MG63 (cell line): ENCODE measurements at places on chromosomes 2 and 18. TPM values are rescaled to one million over a fixed set of nuclear protein-coding genes. Genes with fewer than 3 reads are reported as not detected.

The ADAM23 gene
- 1.1 and 1.2 TPM in 2 replicates for total RNA-seq

The POTEC gene
- not detected in 2 replicates for total RNA-seq

The TBR1 gene
- not detected in 2 replicates for total RNA-seq

The MAP2 gene
- total RNA-seq, result 0.43 TPM in 1 of 2 replicates, not detected in the other

The ZNF142 gene
- total RNA-seq, result 2.1 and 2.6 TPM in 2 replicates

The SEC11C gene
- 48.1 and 57.1 TPM in 2 replicates for total RNA-seq

The NDUFV2 gene
- total RNA-seq, result 265 and 311 TPM in 2 replicates

The GREB1 gene
- total RNA-seq, result 2.7 and 3.1 TPM in 2 replicates

GRCh38 chr2:58651930-58652329 is 410.8 kb upstream of the FANCL start:
- no peak for DNase-seq

- DNase-seq, result no peak
Measured at GRCh38 chr18:35368595-35368994, 8.5 kb downstream of the ZNF396 start.

DNA sequence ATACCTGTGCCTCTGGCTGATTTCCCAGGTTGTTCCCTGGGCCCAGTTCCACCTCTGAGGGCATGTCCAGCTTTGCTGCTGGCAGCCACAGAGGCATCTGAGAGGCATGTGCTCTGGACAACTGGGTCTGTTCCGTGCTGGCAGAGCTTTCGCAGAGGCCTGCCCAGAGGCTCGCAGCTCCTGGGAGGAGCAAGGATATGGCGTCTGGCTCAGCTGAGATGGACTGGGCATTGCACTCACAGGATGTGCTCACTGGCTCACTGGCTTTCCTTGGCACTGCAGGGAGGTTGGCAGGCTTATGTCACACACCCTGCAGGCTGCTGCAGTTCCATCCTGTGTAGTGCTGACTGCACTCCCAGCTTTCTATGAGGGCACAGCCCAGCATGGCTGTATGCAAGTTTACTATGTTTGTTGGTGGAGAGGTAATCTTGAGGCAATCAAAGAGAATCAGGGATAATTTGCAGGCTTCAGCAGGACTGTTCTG is 172.3 kb downstream of the PRKCE start:
- DNase-seq, result peak; percentile 99

- no peak for DNase-seq
Measured at GRCh38 chr2:106020032-106020431, 174.1 kb downstream of the UXS1 start.

GRCh38 chr2:145159676-145160075 is 639.8 kb upstream of the ZEB2 start:
- no peak for DNase-seq

DNA sequence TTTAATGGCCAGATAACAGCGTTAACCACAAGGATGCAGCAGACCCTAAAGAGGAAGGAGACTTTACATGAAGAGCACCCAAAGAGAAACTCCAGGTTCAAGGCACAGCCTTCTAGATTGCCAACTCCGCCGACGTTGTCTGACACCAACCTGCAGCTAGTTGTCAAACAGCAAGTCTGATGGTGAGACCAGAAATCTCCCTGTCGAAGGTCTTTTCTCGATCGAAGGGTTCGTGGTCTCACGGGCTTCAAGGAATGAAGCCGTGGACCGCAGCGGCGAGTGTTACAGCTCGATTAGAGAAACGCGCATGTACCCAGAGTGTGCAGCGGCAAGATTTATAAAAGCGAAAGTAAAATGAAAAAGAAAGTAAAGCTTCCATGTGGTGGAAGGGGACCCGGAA is 656.3 kb downstream of the XIRP2 start:
- no peak for DNase-seq

GRCh38 chr18:9614401-9615279 is at the start of gene PPP4R1:
TSS of gene PPP4R1 (minus strand) at chr18:9614559. CDS start at chr18:9614484, 75 bp downstream.
- peak; percentile 88 for DNase-seq

GRCh38 chr2:2269989-2270562 is 61.0 kb downstream of the MYT1L start:
- DNase-seq, result no peak

- DNase-seq, result no peak
Measured at GRCh38 chr18:45295388-45295787, 319.9 kb upstream of the SLC14A2 start.

DNA sequence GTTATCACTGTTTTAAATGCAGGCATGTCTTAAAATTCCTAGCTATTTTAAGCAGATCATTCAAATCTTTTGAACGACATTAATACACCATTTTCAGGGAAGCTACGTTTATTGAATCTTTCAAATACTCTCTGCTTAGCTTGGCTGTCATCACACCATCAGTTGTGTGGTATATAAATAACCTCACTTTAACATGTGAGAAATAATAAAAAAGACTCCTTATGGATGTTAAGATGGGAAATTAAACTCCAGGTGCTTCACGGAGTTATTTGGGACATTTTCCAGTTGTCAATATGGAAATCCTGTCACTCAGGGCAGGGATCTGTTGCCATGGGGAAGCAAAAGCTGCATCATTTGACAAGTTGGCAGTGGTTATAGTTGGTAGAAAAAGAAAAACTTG is 649.2 kb upstream of the CDH2 start:
- no peak for DNase-seq

DNA sequence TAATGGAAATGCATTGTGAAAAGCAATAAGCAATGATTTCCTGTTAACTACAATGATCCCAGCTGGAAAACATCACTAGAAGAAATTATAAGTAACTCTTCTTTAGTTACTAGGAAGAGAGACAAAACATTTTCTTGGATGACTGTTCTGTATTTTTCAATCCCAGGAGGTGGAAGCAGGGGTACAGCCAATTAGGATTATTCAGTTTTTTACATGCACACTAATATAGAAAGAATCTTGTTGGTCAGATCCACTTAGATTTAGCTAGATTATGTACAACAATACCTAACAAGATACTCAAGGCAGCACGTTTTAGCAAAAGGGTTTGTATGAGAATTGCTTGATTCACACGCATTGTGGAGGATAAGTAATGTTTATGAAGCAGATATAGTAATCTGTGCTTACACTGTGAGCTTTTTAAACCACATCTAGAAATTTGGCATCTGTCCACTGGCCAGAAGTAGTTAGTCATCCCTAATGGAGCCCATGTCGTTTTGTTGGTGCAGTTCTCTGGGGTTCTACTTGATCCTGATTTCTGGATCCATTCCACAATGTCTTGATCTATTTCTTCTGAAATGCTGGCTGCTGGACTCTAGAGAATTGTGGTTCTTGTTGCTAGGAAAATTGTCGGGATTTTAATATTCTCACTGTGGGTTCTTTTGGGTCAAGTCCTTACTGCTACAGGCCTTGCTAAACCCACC is 199.7 kb downstream of the ADCYAP1 start:
- peak; percentile 41 for DNase-seq

DNA sequence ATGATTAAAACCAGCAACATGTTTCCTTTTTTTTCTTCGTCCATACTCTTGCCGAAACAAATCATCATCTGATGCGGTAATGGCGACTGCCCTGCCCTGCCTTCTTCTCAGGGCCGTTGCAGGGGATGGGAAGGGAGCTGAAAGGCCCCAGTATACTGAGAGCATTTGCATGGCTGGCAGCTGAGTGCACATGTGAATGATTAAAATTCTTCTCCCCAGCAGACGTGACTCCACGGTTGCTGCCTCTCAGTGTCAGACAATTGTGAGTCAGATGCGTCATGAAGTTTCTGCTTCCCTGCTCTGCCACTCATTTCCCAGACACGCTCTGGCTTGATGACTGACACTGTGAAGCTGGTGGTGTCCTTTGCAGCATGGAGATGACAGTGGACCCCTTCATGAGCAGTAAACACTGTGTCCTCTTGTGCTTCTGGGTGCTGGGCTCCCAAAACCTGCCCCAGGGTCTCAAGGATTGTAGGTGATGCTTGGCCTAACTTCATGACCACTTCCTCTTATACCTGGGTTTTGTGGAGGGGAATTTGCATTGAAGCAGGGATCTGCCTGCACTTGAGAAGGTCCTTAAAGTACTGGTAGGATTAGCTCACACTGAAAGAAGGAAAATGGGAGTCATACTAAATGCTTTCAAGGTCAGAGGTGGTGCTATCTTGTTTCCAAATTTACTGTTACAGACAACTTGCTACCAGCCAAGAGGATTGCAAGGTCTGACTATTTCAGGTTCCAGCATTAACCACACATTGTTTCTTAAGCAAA is 222.5 kb upstream of the COPS8 start:
- peak; percentile 73 for DNase-seq

DNA sequence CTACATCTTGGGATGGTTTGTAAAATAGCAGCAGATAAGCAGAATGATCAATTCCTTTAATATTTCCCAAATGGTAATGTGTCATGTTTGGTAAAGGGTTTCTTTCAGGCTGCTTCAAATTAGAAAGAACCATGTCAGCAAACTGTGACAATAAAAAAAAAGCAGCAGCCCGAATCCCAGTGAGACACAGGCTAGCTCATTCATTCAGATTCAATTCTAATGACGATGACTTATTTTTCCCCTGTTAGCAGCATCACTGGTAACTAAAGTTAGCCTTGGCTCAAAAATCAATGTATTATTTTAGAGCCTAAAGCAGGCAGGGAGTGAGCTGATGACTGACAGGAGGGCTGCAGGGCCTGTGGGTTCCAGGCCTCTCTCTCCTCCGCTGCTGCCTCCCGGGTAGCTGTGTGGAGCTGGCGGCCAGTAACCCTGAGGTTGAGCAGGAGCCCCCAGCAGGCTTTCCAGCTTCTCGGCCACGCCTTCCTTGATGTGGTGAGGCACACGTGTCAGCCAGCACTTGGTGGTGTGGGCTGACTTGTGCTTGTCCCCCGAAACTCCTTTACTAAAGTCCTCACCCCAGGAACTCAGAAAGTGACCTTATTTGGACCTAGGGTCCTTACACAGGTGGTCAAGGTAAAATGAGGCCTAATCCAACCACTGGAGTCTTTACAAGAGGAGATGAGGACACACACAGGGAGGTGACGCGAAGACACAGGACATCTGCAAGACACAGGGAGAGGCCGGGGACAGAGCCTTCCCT is 120.5 kb upstream of the HS6ST1 start:
- no peak for DNase-seq

- DNase-seq, result no peak
Measured at GRCh38 chr2:100625717-100626116, 62.9 kb downstream of the PDCL3 start.

- DNase-seq, result peak; percentile 80
Measured at GRCh38 chr2:218284106-218284811, 8.0 kb downstream of the TMBIM1 start.

- DNase-seq, result no peak
Measured at GRCh38 chr2:133716166-133716565, 147.9 kb upstream of the NCKAP5 start.

- no peak for DNase-seq
Measured at GRCh38 chr2:241216211-241216761, 27.8 kb downstream of the ANO7 start.

GRCh38 chr2:204004912-204005311 is 68.3 kb downstream of the ICOS start:
- DNase-seq, result no peak

GRCh38 chr18:68588169-68588568 is 126.7 kb downstream of the TMX3 start:
- DNase-seq, result no peak

DNA sequence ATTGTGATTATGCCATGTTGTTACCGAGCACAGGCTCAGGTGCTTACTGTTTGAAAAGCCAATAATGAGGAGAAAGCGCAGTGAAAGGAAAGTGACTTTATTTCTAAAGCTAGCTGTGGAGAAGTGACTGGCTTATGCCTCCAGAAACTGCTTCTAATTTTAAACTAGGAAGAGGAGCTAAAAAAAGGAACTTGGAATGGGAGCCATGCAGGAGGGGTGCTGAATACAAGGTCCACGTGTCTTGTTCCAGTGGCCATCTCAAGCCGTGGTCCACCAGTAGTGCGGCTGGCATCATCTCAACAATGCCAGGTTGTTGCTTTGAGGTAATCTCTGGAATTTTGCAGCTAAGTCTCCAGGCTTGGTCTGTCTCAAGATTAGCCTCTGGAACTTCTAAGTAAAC is 282.0 kb downstream of the THSD7B start:
- DNase-seq, result no peak

DNA sequence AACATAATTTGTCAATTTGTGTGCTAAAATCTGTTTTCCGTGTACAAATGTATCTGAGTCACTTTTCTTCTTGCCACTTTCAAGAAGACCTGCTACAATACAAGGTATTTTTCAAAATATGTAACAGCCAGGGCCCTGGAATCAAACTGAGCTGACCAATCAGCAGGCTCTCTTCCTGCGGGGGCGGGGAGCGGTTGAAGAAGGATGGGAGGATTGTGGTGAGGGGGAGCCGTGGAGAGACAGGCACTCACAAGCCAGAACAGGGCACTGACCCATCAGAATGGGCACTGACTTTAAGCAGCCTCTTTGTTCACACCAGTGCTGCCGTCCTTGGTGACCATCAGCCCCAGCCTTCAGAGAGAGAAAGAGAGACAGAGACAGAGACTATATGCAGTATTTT is 40.6 kb upstream of the CCNYL1 start:
- no peak for DNase-seq

- peak; percentile 47 for DNase-seq
Measured at GRCh38 chr2:241559323-241560161, 997 bp downstream of the BOK start.

GRCh38 chr18:44900627-44901026 is 219.9 kb downstream of the SETBP1 start:
- peak; percentile 44 for DNase-seq

DNA sequence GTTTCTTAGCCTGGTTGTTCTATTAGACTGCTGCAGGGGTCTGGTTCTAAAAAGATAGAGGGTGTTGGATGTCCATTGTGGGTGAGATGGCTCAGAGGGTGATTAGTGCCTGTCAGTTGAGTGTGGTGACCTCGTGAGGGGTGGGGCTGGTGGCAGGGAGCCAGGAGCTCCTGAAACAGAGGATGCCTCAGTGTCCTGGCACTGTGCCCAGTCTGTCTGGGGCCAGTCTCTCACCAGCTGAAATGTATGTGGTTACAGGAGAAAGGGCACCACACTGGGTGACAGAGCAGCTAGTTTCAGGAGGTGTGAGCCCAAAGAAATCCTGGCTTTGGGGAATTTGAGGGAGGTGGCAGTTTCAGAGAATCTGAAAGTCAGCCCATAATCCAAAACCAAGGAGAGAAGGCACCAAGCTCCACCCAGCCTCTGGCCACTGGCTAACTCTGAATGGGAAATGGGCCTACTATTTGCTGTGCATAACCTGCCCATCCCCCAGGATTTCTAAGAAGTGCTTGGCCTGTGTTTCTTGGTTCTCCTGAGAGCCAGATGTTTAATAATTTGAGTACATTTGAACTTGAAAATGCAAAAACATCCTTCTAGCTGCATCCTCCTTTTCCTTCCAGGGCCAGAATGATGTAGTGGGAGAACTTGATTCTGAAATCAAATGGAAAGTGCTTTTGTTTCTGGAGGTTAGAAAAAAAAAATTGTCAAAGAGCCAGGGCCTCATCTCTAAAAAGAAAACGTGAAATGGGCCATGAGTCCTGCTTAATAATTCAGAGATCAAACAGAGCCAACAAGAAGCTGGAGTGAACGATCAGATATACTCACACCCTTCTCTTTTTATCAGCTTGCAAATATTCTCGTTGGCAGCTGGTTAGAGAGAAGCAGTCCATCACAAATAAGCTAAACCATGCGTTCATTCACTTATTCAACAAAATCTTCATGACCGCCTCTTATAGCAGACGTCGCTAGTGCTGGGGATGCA is 92.3 kb downstream of the B3GNT2 start:
- DNase-seq, result peak; percentile 77
